ENCODE measurements at places on chromosomes 5 and 9.
A peak's percentile ranks its signal among the peaks of the same experiment; 100 is the strongest.

DNA sequence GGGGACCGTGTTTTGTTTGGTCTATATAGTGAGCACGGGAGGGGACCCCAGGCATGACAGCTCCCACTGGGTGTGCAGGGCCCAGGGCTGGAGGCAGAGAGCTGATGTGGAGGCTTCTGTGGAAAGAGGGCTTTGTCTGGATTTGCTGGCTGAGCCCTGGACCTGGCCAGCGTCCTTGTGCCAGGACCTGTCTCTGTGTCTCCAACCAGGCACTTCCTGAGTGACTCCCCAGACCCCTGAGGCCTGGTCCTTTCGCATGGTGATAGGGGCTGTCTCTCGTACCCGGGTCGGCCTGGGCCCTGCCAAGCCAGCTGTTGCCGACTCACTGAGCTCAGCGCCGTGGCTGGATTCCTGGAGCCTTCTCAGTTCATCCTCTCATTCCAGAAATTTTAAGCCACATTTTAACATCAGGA is 77.6 kb downstream of the ADAMTS2 start:
- no peak for DNase-seq

DNA sequence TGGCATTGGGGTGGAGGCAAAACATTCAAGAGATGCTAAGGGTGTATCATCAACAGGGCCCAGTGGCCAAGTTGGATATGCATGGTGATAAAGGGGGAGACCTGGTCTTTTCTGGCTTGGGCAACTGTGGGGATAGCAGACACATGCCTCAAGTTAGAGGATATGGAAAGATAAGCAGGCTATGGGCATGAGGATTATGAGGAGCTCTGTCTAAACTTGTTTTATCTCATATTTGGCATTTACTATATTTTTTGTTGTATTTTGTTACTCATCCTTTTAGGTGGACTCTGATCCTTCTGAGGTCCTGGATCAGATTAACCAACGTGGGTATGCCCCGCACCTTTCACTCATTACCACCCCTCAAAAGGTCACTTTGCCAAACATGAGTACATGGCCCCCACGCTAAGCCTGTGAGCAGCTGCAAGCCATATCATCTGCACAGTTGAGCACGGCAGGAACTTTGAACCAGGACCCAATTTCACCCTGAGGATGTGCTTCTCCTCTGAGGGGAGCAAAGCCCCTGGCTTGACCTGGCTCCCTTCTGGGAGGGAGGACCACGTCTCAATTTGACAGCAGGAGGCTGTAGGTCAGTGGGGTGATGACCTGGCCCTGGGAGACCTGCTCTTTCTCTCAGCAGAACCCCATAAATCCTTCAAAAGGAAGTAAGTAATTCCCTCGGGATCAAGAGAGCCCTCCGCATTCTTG is 71.1 kb upstream of the CD180 start:
- DNase-seq = peak; percentile 32

GRCh38 chr5:135239453-135240282 is 159.4 kb downstream of the MACROH2A1 start:
- DNase-seq = no peak

GRCh38 chr5:66680221-66680620 is 84.0 kb downstream of the MAST4 start:
- DNase-seq = no peak

DNA sequence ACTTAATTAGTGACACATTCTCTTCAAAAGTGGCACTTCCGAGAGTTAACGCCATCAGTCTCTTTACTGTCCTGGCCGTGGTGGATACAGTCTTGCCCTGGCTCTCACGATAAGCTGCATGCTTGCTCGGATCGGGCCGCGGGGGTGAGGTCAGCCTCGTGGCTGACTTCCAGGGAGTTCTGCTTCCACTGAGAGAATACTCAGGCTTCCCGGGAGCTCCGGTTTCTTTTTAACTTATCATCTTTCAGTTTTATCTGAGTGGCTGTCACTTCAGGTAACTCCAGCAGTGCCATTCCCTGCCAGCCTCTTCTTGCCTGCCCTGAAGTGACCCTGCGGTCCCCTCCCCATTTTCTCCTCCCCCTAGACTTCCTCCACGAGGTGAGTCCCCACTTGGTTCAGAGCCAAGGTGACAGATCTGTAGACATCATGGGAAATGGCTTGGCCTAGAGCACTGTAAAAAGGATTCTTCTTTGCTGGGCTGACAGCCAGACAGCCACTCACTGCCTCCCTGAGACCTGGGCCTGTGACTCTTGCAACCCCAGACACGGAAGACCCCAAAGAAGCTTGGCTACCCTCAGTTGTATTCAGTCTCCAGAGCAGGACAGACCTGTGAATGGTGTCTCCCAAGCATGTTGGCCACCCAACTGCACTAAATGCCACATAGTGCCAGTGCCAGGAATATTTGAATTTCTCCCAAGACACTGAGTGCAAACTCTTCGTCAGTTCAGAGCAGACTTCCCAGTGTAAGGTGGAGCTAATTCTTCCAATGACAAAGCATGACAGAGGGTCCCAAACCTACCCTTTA is 95.1 kb downstream of the DAPK1 start:
- no peak for DNase-seq

Data from RWPE1 (cell line).